Activated CD4-positive, alpha-beta T cell treated with anti-CD3 and anti-CD28 coated beads for 24 hours (primary cell): ENCODE measurements at places on chromosomes 12 and 14.

DNA sequence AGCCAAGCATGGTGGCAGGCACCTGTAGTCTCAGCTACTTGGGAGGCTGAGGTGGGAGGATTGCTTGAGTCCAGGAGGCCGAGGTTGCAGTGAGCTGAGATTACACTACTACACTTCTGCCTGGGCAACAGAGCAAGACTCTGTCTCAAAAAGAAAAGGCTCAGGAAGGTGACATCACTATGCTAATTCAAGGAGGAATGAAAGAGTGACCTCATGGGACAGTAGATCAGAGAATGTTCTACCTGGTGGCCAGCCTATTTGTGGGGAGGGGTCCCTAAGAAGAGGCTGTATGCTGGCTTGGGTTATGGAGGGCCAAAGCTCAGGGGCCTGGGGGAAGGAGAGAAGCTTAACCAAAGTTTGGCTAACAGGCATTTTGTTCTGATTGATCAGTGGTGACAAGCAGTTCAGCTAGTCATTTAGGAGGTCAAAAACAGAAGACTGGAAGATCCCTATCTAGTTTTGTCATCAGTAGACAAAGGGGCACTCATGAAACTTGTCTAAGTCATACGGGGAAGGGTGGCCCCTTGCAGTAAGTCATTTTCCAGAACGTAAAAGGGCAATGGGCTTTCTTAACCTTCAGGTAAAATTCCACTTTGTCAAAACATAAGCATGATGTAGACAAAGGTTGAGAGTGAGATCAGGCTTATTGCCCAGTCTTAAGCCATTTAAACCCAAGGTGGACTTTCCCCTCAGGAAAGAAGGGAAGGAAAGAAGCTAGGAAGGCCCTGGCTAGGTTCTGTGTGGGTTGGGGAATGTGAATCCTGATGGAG is 60.8 kb upstream of the EEA1 start:
- no peak for DNase-seq

DNA sequence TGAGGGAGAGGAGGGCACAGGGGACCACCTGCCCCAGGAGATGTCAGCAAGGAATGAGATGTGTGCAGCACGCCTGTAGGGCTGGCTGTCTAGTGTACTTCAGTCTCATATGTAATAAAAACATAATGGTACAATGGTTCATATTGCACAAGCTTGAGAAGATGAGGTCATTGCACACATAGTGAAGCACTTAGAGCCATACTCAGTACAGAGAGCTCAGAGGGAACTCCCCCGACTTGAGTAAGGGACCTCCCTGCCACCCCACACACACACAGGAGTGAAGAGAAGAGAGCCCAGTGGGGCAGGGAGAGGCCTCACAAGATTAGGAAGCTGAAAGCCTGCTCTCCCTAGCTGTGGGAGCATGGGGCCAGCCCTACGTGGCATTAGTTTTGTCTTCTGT is 61.5 kb downstream of the SLC6A12 start:
- DNase-seq = no peak

DNA sequence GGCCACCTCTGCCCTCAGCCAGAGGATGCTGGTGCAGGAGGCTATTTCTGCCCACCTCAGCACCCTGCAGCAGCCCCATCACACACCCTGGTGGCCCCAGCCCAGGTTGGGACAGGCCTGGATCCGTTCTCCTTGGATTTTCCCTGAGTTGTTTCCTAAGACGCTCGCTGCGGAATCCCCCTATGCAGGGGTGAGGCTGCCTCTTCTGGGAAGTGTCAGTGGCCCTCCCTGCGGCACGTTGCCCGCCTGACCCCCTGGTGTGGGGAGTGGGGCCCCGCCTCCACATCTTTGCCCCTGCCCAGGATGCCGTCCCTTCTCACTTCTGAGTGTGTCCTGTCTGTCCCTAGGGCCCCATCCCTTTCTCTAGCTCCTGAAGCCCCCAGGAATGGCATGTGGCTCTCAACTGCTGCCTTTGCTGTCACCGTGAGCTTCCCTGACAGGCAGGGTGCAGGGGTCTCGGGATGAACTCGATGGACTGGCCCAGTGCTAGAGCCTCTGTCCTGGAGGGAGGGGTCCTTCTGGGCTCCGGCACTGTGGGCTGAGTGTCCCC is 594 bp upstream of the EXOC3L4 start:
- no peak for DNase-seq

DNA sequence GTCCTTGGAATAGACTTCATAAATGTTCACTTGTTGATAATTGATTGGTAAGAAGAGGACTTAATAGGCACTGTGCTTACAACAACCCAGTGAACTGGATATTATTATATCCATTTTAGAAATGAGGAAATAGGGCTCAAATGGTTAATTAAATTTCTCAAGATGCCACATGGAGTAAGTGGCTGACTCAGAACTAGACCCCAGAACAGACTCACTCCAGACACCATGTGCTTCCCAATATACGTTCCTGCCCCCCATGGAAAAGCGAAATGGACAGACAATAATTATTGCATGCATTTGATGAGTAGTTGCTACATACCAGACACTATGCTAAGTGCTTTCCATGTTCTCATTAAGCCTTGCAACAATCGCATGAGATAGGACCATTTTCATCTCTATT is 895 bp upstream of the ANKS1B start:
- DNase-seq = no peak

GRCh38 chr14:80659783-80660182 is 281.8 kb downstream of the CEP128 start:
- DNase-seq = no peak

DNA sequence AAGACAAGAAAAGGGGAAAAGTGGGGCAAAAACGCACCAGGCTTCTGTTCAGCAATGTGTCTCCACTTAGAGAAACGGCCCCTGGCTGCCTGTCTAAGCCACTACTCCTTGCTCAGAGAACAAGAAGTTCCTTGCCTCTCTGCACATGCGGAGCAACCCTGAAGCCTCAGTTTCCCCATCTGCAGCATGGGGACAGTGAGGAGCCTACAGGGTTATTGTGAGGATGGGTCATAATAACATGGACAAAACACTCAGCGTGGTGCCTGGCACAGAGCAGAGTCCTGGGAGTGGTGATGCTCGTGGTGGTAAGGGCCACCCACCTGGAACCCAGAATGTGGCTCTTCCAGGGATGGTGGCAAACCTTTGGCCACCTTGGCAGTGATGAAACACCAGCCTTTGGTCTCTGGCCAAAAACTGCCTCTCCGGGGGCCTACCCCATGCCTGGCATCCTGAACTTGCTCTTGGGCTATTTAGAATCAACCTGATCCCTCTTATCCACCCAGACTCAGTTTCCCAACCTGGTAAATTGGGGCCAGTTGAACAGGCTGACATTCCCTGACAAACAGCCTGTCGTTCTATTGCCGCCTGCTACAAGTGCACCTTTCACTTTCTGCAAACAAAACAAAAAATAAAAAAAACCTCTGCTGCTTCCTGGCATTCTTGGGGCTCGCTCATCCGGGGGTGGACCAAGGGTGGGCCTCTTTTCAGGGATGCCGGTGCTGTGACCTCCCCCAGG is 56.5 kb upstream of the DLK1 start:
- DNase-seq = no peak

DNA sequence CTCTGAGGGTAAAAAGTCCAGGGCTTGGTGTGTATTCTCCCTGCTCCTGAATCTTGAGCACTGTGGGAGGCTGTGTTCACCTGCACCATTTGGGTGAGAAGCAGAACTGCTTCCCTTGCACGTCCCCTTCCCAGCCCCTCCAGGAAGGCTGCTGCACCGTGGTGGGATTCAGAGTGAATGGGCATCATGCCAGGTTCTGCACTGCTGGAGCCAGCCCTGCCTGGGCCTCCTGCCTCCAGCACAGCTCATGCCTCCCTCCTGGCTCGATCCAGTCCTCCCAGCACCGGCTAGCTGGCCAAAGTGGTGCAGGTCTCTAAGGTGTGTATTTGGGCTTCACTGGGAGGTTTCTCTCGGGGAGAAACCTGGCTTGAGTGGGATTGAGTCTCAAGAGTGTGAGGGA is 54.9 kb downstream of the ANKRD9 start:
- DNase-seq = no peak

GRCh38 chr14:101704140-101704539 is 57.4 kb upstream of the PPP2R5C start:
- DNase-seq = no peak

GRCh38 chr14:102898298-102898697 is 24.2 kb upstream of the AMN start:
- DNase-seq = no peak

DNA sequence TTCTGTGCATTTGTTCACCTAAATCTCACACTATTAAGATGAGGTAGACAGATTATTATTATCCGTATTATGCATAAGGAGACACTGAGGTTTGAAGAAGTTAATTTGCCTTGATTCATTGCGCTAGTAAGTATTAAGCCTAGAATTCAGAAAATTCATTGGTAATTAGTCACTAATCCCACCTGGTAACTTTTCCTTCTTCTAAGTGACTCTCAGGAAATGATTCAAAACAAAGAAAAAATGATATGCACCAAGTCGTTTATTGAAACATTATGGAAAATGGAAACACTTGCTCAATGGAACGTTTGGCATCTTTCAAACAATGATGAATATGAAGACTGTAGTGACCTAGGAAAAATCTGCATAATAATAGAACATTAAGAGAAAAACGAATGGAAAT is 15.2 kb downstream of the RFX4 start:
- DNase-seq = no peak

- no peak for DNase-seq
These were observed 57.0 kb downstream of the CCDC88C start for GRCh38 chr14:91360490-91361232.

DNA sequence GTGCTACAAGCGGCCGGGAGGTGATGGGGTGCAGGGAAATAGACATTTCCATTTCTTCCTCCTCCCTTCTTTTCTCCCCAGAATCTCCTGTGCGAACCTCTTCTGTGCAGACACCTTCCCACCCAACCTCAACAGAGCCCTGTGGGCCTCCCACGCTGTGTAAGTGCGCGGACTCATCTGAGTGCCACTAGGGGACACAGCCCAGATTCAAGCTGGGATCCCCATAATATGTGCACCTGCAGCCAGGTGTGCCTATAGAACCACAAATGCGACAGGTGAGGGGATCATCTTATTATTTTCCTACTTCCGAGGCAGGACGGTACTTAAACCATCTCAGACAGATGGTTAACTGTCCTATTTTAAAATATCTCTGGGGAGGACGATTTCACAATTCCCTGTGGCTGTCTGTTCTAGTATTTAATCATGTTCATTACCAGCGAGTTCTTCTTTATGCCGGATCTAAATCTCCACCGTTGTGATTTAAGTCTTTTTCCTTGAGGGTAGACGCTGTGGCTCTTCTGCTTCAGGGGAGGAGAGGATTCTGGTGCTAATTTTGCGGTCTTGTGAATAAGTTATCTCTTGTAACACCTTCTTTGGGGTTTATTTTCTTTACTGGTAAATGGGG is 17.2 kb upstream of the CACNA1C start:
- DNase-seq = no peak

DNA sequence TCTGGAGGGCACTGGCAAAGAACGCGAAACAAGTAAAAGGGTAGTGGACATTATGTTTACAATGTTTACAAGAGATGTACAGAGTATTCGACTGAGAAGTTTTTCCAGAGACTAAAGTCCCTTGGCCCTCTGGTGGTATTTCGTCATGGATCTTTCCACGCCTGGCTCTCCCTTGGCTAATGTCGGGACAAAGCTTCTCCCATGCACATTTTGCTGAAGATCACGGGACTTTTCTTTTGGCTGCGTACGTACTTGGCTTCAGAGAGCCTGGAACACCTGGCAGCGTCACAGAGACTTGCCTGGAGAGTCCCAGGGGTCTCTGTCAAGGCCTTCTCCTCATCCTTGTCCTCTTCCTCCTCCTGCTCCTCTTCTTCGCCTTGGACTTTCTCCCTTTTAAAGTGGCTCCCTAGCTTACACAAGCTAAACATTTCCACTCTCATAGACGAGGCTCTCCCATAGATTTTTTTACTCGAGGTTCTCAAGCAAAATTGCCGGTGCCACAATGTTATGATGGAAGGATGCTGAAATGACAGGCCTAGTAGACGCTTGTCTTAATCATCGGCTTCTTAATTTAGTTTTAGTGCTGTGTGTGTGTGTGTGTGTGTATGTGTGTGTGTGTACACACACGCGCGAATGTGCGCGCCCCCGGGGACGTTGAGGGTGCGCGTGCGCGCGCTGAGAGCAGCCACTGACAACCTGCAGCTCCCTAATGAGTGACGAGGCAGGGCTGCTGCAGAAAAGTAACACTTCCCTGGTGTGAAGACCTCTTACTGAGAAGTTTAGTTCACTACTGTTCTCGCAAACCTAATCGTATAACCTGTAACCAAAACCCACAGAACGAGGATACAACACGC is 4.9 kb upstream of the FOXG1 start:
- DNase-seq = no peak

DNA sequence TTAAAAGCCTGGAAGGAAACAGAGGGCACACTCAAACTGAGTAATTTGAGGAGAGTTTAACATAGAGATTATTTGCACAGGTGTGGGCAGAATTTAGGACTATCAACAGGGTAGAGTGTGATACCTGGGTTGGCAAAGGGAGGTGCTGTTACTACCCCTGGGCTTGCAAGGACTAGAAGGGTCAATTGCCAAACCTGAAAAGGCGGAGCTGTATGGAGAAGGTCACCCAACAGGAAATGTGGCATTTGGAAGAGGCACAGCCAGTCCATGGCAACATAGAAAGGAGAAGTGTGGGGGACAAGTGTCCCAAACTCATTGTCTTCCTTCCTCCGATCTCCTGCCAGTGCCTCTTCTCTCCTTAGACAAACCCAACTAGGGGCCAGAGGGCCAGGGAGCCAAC is 21.6 kb upstream of the MED13L start:
- no peak for DNase-seq

GRCh38 chr14:105159344-105159743 is 9.2 kb downstream of the JAG2 start:
- DNase-seq = no peak

- DNase-seq = no peak
These were observed 197.0 kb downstream of the CCER1 start for GRCh38 chr12:90757957-90758356.

DNA sequence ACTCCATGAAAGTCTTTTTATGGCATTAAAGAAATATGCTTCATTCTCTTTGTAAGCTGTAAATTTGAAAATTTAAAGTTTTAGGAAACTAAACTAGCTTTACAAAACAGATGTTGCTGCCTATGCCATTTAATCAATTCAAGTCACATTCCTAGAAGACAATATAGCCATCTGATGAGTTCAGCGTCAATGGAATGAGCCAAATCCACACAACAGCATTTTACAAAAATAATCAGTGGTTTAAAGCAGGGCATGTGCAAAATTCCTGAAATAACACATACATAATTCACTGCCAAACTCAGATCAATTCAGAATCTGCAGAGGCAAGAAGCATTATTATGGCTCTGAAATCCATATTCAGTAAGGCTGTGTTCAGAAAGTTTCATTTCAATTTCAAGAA is 75.6 kb downstream of the MED13L start:
- DNase-seq = no peak

GRCh38 chr12:90888316-90888715 is 66.7 kb downstream of the CCER1 start:
- no peak for DNase-seq

GRCh38 chr14:86597279-86597678 is 1067.3 kb downstream of the FLRT2 start:
- no peak for DNase-seq

GRCh38 chr14:103189481-103190470 is 66.5 kb downstream of the TNFAIP2 start:
- DNase-seq = no peak

- DNase-seq = no peak
These were observed 5.9 kb downstream of the GPR84 start for GRCh38 chr12:54358191-54358944.

GRCh38 chr14:99573000-99573330 is 31.0 kb downstream of the CCDC85C start:
- no peak for DNase-seq

GRCh38 chr14:92217936-92218335 is 96.2 kb downstream of the CPSF2 start:
- no peak for DNase-seq
